ENCODE measurements at places on chromosomes 12 and 14.

- DNase-seq, result no peak
Observed at GRCh38 chr12:64256166-64256800, 34.2 kb upstream of the KICS2 start.

DNA sequence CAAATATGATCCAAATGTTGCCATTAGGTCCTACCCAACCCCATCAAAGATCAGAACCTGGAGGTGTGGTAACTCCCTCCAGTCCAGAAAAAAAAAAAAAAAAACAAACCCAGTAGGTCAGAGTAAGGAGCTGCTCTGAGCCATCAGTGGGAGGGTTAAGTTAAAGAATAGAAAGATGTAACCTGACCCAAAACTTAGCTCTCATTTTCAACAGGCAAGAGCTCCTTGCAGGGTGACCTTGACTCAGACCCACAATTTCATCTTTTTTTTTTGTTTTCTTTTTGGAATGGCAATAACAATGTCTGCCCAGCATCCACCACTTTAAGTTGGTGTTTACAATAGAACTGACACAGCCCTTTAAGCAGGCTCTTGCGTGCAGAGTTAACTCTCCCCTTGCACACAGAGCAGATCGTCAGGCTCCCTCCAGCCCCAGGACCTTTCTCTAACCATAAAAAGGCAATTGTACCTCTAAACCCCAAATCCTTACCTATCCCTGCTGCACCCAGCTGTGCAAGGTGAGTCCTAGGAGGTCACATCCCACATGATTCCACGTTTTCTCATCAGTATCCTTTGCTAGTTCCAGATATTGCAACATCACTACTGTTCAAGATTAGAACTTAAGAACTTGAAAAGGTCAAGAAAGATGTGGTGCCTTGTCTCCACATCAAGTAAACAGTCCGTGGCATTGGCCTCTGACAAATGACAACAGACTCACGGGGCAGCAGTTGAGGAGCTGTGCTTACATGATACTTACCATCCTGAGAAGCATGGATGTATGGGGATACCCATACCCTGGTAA is 178.6 kb upstream of the EEA1 start:
- no peak for DNase-seq

GRCh38 chr12:123916729-123917128 is 55.9 kb downstream of the CCDC92 start:
- peak; percentile 62 for DNase-seq

- no peak for DNase-seq
Observed at GRCh38 chr12:14664434-14665023, 31.9 kb downstream of the GUCY2C start.

- no peak for DNase-seq
Observed at GRCh38 chr12:72111706-72112105, 160.5 kb upstream of the TRHDE start.

DNA sequence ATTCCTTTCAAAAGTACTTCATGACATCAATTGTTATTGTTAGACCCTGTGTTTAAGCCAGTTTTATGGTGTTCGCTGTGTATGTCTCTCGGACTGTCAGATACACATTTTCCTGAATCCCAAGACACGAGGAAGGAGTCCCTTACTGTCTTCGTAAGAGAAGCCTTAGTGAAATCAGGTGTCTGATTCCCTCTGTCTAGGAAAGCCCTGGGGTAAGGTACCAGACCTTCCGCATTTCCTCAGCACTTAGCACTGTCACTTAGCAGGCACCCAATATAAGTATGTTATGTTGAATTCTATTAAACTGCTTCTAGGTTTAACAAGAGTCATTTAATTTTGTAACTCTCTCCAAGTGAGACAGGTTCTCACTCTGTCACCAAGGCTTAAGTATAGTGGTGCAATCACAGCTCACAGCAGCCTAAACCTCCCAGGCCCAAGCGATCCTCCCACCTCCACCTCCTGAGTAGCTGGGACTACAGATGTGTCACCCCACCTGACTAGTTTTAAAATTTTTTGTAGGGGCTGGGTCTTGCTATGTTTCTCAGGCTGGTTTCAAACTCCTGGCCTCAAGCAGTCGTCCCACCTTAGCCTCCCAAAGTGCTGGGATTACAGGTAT is 111.0 kb downstream of the BBS10 start:
- DNase-seq, result no peak

DNA sequence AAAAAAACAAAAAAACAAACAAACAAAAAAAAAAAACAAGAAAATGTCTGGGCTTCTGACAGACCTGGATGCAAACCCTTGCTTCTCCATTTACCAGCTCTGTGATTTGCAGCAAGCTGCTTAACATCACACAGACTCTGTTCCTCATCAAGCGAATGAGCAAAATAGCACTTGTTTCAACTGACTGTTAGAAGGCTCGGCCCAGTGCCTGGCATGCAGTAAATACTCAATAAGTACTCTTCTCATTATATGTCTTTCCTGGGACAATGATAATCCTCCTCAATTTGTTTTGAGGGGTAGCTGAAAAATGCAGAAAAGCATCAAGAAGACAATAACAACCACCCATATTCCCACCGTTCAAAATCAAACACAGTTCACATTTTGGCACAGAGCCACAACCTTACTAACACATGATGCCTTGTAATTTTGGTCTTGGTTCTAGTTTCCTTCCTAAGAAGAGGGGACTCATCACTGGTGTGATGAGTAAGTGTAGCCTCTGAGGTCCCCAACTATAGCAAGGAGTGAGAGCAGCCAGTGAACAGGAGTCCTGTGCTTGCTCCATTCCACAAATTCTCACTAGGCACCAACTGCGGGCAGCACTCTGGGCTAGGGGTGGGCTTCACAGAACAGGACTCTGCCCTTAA is 60.4 kb downstream of the TTC7B start:
- DNase-seq, result no peak

DNA sequence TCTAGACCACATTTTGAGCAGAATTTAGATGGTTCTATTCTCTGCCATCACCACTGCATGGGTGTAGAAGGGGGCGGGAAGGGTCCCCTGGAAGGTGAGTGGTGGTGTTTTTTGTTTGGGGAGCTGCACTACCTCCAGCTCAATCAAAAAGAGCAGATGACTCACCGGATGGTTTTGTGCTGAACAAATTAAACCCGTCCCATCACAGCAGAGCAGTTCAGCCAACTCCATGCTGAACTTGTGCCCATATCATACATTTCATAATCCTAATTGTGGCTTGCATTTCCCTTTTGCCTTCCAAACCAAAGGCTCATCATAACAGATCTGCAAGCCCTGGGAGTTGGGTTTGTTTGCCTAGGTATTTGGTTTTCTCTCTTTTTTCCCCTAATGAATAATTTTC is 53.0 kb upstream of the RPH3A start:
- DNase-seq, result no peak

- DNase-seq, result no peak
Observed at GRCh38 chr12:131260954-131261353, 307.2 kb downstream of the ADGRD1 start.

DNA sequence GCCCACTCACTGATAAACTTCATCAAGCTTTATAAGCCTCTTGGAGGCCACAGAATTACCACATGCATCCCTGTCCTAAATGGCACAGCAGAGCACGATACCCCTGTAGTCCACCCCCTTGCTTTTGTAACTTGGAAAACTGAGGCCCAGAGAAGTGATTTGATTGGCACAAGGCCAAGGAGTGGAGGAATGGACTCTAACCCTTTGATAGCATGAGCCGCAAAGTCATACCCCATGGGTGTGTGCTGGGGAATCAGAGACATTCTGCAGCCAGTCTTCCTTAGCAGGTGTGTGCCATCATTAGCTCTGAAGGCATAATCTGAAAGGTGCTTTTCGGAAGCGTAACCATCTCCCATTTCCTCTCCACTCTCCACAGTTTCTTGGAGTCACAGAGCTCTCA is 28.5 kb upstream of the PWP1 start:
- DNase-seq, result no peak

GRCh38 chr12:118357257-118358007 is 15.3 kb downstream of the TAOK3 start:
- peak; percentile 18 for DNase-seq

GRCh38 chr12:91561301-91561957 is 378.8 kb upstream of the DCN start:
- no peak for DNase-seq

GRCh38 chr14:90985601-90986242 is 74.7 kb downstream of the RPS6KA5 start:
- no peak for DNase-seq

DNA sequence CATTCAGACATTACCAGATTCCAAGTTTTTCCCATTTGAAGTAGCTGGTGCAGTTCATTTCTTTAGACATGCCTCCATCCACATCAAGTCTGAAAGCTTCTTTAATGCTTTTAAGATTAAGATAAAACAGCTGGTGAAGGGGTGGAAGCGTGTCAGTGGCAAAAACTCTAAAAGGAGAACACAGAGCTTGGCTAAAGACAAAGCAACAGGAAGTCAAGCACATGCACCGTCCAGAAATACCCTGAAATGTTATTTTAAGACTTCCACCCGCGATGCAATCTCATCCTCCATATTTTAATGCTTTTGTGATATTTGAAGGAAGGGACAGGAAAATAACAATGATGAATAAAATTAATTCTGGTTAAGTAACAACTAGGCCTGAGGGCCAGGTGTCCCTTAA is 31.8 kb downstream of the PPM1H start:
- DNase-seq, result no peak

- no peak for DNase-seq
Observed at GRCh38 chr14:69693145-69693544, 73.8 kb upstream of the SRSF5 start.

DNA sequence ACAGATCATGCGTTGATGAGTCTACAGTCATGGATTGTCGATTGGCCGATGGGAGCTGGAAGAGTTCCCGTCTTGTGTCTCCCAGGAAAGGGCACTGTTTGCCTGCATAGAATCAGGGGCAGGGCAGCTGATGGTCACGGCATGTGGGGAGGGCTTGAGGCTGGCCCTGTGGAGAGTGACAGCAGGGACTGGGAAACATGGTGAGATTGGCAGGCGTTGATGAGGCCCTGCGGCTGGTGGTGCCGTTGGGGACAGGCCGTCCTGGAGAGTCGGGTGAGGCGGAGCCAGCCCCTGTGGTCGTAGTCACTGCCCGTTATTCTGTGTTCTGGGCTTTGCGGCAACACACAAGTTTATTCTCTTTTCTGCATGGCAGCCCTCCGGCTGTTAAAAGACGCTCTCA is 52.9 kb downstream of the TECPR2 start:
- DNase-seq, result no peak

DNA sequence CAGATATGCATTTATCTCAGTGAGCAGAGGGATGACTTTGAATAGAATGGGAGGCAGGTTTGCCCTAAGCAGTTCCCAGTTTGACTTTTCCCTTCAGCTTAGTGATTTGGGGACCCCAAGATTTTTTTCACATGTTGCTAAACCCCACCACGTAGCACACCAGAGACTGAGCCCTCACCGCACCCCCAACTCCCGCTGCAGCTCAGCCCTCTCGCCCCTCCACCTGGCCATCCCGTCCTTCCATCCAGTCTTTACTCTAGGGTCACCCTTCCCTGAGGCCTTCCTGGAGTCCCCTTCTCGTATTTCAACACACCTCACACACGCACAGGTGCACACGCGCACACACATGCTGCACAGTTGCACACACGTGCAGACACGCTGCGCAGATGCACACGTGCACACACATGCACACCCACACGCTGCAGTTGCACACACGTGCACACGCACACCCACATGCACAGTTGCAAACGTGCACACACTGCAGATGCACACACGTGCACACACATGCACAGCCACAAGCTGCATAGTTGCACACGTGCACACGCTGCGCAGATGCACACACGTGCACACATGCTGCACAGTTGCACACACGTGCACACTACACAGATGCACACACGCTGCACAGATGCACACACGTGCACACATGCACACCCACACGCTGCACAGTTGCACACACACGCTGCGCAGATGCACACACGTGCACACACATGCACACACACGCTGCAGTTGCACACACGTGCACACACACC is 30.0 kb downstream of the HSP90AA1 start:
- no peak for DNase-seq

DNA sequence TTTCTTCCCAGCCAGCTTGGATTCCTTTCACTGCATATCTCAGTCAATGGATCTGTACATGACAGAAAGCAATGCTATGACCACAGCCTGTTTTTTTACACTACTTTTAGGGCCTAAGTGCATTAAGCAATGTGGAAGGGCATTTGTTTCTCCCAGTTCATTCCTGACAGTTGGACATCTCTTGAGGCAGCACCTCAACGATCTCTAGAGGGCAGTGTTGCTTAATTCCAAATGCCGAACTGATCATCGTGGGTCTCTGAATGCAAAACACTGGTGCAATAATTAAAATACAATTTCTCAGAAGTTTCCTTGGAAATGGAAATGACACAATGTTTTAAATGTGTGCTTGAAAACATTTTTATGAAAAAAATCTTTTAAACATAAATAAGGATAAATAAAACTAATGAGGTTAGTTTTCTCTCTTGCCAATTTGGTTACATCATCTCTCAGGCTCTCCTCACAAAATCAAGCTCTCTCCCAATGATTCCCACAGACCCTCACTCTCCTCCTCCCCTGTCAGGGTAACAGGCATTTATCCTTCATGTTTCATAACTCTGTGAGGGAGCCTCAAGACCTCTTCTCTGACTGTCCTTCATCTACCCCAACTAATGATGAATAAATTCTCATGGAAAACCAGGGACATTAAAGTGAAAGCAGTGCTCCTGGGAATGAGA is 192.4 kb upstream of the SLC16A7 start:
- DNase-seq, result peak; percentile 7
